ENCODE measurements at places on chromosomes 3 and 15. TPM values are rescaled to one million over a fixed set of nuclear protein-coding genes. Genes with fewer than 3 reads are reported as not detected.

DNA sequence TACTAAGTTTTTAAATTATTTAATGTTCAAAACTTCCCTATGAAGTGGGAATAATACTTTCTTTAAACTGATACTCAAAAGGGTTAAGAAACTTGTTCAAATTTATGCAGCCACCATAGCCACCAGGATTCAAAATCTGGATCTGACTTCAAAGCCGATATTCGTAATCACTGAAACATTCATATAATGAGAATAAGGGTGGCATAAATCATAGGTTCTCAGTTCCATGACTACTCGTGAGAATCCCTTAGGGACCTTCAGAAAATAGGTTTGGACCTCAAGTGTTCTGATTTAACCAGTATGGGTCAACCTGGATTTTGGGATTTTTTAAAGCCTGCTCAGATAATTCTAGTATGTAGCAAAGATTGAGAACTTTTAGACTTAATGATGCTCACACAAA, 160.6 kb downstream of the RBMS3 start:
- no peak overlapping the region for H3K27ac ChIP-seq
- peaks cover 3% of the 10 kb centered on the region for H3K4me1 ChIP-seq
- no peak for DNase-seq
- no peaks in the 10 kb centered on the region for H3K27me3 ChIP-seq

- no peaks in the 10 kb centered on the region for H3K36me3 ChIP-seq
- no peak overlapping the region for H3K4me3 ChIP-seq
- DNase-seq: no peak
- H3K27ac ChIP-seq: no peak overlapping the region
Observed at GRCh38 chr3:140223197-140223596, 288.2 kb downstream of the CLSTN2 start.

DNA sequence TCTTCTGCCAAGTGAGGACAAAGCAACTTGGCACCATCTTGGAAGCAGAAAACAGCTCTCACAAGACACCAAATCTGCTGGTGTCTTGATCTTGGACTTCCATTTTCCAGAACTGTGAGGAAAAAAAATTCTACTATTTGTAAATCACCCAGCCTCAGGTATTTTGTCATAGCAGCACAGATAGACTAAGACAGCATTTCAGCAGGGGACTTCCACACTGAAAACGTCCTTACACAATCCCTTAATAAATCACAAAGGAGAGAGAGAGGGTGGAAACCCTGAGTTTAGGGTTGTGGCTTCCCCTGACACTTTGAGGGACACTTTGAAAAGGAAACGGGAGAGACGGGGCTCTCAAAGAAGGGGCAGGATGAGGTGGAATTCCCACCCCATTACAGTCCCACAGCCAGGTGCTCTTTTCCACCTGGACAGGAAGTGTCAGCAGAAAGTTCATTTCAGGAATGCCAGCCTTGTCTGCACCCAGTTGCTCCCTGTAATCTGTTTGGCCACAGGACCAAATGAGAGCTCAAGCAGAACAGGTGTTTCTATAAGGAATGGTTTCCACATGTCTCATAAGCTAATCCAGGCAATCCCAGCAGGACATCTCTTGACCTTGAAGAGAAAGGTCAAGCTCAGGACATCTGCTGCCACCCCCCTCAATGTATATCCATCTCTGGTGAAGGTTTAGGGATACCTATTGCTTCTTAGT, 51.3 kb downstream of the MYLK start:
- DNase-seq: no peak
- H3K4me3 ChIP-seq: no peak overlapping the region

DNA sequence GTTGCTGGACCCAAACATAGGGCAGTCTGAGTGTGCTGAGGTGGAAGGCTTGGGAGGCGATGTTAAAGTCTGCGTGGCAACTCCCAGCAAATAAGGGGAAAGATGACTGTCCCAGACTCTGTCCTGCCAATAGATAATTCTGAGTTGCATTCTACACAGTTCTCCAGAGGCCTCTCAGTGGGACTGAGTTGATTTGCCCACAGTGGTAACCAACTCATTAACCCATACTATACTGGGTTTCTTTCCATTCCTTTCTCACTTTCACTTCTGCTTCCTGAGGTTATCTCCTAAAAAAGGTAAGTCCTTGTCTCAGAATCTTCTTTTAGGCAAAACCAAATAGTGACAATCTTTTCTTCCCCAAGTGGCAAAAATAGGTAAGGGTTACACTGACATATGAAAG, 549.9 kb upstream of the DPPA4 start:
- H3K36me3 ChIP-seq: no peaks in the 10 kb centered on the region
- H3K27me3 ChIP-seq: no peaks in the 10 kb centered on the region
- DNase-seq: no peak
- no peaks in the 10 kb centered on the region for H3K4me1 ChIP-seq
- no peak overlapping the region for H3K4me3 ChIP-seq

GRCh38 chr3:77906102-77906709, 866.3 kb downstream of the ROBO2 start:
- H3K36me3 ChIP-seq: no peaks in the 10 kb centered on the region
- H3K4me1 ChIP-seq: peaks cover 6% of the 10 kb centered on the region
- H3K27me3 ChIP-seq: no peaks in the 10 kb centered on the region
- DNase-seq: peak; percentile 49
- peak overlapping the region; percentile 39 for H3K27ac ChIP-seq
- no peak overlapping the region for H3K4me3 ChIP-seq

GRCh38 chr3:159934216-159934615, 54.4 kb upstream of the IL12A start:
- DNase-seq: no peak
- H3K27me3 ChIP-seq: no peaks in the 10 kb centered on the region
- H3K36me3 ChIP-seq: no peaks in the 10 kb centered on the region
- no peak overlapping the region for H3K27ac ChIP-seq
- no peak overlapping the region for H3K4me3 ChIP-seq

DNA sequence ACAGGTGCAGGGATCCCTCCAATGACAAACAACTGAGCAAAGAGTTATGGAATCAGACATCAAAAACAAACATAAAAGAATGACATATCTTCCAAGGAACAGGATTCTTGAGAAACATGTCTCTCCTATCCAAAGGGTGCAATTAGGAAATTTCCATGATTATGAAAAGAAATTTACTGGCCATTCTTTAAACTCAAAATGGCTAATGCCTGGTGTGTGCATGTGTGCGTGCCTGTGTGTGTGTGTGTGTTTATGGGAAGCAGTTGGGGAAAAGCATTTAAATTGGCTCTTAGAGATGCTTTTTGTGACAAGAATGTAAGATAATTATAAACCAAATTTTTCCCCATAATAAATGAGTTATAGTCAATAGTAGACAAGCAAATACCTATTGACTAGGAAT, 320.5 kb upstream of the THBS1 start:
- H3K4me3 ChIP-seq: no peak overlapping the region
- peaks cover 1% of the 10 kb centered on the region for H3K36me3 ChIP-seq
- H3K27me3 ChIP-seq: no peaks in the 10 kb centered on the region
- no peak overlapping the region for H3K27ac ChIP-seq
- peaks cover 5% of the 10 kb centered on the region for H3K4me1 ChIP-seq

The SLC24A5 gene
- polyA plus RNA-seq: not detected

The C15orf62 gene
- polyA plus RNA-seq: 0.15 TPM

GRCh38 chr3:141368062-141368924, at the start of gene ZBTB38:
Gene ZBTB38 (plus strand): TSS chr3:141368504. CDS start chr3:141442389, 73,885 bp downstream.
- peak within 1 kb of the TSS; percentile 98 for H3K27ac ChIP-seq
- peaks cover 3% of the 10 kb centered on the region for H3K36me3 ChIP-seq
- peak; percentile 74 for DNase-seq
- H3K4me1 ChIP-seq: peaks cover 48% of the 10 kb centered on the region

DNA sequence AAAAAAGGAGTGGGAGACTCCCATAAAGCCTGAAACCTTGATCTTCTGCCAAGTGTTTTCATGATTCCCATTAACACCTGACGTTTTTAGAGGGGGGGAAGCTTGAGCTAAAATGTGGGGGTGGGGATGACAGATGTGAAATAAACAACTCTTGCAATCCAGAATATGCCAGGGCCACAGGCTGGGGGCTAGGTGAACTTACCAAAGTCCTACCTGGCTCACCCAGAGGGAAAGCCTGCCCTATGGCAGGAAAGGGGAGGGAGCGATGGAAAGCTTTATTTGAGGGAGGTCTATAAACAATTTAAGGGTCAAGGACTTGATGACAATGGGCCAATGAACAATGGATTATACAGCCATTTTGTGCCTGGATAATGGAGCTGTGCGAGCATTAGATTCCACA, 108.3 kb downstream of the LRIG1 start:
- H3K27me3 ChIP-seq: no peaks in the 10 kb centered on the region
- peaks cover 1% of the 10 kb centered on the region for H3K4me1 ChIP-seq
- H3K4me3 ChIP-seq: no peak overlapping the region
- H3K36me3 ChIP-seq: peaks cover 13% of the 10 kb centered on the region
- H3K27ac ChIP-seq: no peak overlapping the region
- DNase-seq: no peak

The CAMK1 gene
- 2.3 TPM for polyA plus RNA-seq

The SLC6A1 gene
- not detected for polyA plus RNA-seq

- H3K4me1 ChIP-seq: no peaks in the 10 kb centered on the region
- no peak for DNase-seq
- H3K27ac ChIP-seq: no peak overlapping the region
- no peak overlapping the region for H3K4me3 ChIP-seq
- H3K27me3 ChIP-seq: no peaks in the 10 kb centered on the region
Observed at GRCh38 chr3:160956785-160957184, 148.4 kb downstream of the B3GALNT1 start.

The ATP13A5 gene
- polyA plus RNA-seq: not detected

GRCh38 chr3:183265834-183266417, 12.9 kb downstream of the B3GNT5 start:
- H3K36me3 ChIP-seq: peaks cover 16% of the 10 kb centered on the region
- peak; percentile 99 for DNase-seq
- no peaks in the 10 kb centered on the region for H3K27me3 ChIP-seq
- H3K4me1 ChIP-seq: peaks cover 88% of the 10 kb centered on the region

The LDHAL6B gene
- polyA plus RNA-seq: not detected

DNA sequence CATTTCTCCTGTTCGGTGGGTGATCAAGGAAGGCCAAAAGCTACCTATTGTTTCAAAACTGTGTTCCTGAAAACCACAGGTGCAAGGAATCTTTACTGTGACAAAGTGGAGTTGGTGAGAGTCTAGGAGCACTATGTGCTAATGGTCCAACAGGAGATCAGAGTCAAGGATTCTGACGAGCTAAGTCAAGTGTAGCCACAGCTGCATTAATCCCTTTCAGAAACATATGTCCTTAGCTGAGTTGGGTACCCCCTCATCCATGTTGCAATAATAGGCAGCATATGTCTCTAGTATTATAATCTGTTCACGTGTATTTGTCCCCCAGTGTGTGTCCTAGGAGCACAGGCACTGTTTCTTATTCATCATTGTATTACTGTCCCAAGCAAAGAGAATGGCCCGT, 1.7 kb downstream of the VPS39 start:
- peaks cover 7% of the 10 kb centered on the region for H3K36me3 ChIP-seq
- H3K4me1 ChIP-seq: peaks cover 11% of the 10 kb centered on the region
- H3K27ac ChIP-seq: no peak overlapping the region
- H3K27me3 ChIP-seq: no peaks in the 10 kb centered on the region
- no peak overlapping the region for H3K4me3 ChIP-seq
- DNase-seq: no peak

GRCh38 chr15:82530006-82530405, 10.3 kb downstream of the RPS17 start:
- H3K27me3 ChIP-seq: no peaks in the 10 kb centered on the region
- DNase-seq: no peak
- H3K4me3 ChIP-seq: no peak overlapping the region
- H3K4me1 ChIP-seq: peaks cover 4% of the 10 kb centered on the region
- H3K36me3 ChIP-seq: no peaks in the 10 kb centered on the region

The AMIGO3 gene
- polyA plus RNA-seq: 0.02 TPM

GRCh38 chr3:135141672-135142071, 346.6 kb downstream of the EPHB1 start:
- H3K27ac ChIP-seq: no peak overlapping the region
- no peak for DNase-seq
- no peaks in the 10 kb centered on the region for H3K4me1 ChIP-seq
- no peaks in the 10 kb centered on the region for H3K27me3 ChIP-seq
- H3K36me3 ChIP-seq: no peaks in the 10 kb centered on the region

The SETMAR gene
- 11.8 TPM for polyA plus RNA-seq

DNA sequence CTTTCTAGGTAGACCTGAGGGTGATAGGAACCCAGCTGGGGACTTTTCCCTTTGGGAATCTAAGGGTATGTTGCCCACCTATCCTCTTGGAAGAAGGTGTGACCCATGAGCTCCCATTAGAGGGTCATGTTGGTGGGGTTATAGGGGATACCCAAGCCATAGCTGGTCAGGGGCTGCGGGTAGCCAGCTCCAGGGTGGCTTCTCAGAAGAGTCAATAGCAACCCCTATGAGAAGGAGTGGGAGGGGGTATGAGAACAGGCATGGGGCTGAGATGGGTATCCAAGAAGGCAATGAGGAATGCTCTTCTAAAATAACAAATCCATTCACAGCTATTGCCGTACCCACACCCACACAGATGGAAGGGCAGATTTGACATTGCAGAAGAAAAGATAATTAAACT, 217.8 kb downstream of the UACA start:
- H3K4me1 ChIP-seq: no peaks in the 10 kb centered on the region
- peaks cover 30% of the 10 kb centered on the region for H3K27me3 ChIP-seq
- DNase-seq: no peak
- no peaks in the 10 kb centered on the region for H3K36me3 ChIP-seq
- H3K4me3 ChIP-seq: no peak overlapping the region
- no peak overlapping the region for H3K27ac ChIP-seq

DNA sequence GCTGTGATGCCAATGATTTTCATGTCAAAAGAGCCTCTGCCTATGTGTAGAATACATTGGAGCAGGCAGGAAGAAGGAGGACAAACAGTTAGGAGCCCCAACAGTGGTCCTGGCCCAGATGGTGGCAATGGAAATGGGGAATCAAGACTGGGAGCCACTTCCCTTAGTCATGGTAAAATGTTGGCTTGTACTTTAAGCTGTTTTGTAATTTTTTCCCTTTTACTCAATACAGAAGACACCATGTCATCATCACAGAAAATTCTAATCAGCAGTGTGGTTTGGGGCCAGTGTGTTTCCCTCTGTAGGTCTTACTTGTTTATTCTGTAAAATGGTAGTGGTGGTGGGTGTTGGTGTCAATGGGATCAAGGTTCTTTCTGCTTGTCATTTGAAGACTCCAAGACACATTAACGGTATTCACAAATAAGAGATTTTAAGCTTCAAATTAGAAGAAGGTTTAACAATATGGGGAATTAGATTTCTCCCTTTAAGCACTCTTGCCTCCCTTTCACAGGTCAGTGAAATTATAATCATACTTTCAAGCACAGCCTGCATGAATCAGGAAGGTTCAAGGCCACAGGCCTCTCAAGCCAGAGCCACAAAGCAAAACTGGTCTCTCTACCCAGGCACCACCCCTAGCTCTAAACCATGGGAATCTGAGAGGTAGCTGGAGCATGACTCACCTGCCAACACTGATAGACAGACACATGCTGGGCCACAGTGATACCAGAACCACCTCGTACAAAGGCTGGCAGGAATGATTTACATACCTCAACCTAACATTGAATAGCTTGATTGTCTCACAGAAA, 24.9 kb downstream of the SIAH2 start:
- DNase-seq: peak; percentile 58
- H3K4me3 ChIP-seq: no peak overlapping the region
- peaks cover 14% of the 10 kb centered on the region for H3K36me3 ChIP-seq
- H3K4me1 ChIP-seq: peaks cover 54% of the 10 kb centered on the region

The CPN2 gene
- not detected for polyA plus RNA-seq

DNA sequence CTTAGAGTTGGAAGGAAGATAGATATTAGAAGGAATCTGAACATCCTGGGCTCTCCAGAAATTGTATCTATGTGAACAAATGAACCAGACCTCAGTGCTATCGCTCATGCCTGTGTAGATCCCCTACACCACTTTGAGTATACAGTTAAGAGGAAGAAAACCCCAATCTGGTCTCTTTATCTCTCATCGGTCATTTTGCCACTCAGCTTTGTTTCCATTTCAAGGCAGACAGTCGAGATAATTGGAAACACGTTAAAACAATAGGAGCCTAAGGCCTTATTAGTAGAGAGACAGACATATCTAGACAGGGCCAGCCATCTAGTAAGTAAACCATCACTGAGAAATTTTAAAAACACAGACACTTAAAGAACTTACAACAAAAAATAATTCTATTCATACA, 101.6 kb downstream of the MYLK start:
- H3K27me3 ChIP-seq: no peaks in the 10 kb centered on the region
- no peak for DNase-seq
